ENCODE measurements at places on chromosomes 7 and 10.

DNA sequence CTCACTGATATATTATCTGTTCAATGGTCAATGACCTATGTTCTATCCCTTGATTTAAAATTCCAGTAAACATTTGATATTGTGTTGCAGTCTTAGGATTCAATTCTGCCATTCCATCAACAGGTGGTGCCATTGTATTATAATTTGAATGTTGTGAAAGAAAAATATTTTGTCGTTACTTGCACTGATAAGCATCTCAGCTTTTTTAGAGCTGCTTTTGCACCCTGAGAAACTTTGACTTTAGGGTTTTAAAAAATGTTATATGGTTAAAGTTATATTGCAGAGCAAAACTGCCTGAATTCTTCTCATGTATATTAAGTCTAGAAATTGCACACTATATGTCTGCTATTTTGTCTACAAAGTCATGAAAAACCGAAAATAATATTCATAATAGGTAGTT, 18.8 kb upstream of the MINDY3 start:
- no peak for DNase-seq

DNA sequence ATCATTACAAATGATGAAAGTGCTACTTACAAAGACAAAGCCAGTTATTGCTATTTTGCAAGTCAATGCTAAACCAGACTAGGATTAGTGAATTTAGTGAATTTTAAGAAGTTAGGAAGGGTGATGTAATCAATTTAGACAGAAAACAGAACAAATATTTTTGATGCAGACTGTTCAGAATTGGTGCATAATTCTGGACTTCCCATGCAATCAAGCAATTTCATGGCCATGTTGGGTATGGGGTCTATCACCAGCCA, 85.4 kb downstream of the CH25H start:
- no peak for DNase-seq

GRCh38 chr10:124643330-124644009, 100.7 kb downstream of the FAM53B start:
- peak; percentile 72 for DNase-seq

DNA sequence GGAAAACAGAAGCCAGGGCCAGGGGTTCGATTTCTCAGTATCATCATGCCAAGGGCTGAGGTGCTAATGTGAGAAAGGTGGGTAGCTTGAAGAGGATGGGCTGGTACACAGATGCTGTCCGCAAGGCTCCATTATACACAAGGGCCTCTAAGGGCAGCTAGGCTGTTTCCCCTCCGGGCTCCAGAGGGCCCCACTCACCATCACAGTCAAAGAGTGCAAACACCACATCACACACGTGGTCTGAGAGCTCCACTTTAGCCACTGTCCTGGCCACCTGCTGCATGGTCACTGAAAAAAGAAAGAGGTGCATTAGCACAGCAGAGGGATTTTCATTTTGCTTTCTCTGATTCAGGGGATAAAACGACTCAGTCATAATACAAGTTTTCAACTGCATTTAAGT, 20.9 kb upstream of the DNAJB12 start:
- DNase-seq = no peak
